T-helper 17 cell (primary cell): ENCODE measurements at places on chromosomes 11 and 22.

DNA sequence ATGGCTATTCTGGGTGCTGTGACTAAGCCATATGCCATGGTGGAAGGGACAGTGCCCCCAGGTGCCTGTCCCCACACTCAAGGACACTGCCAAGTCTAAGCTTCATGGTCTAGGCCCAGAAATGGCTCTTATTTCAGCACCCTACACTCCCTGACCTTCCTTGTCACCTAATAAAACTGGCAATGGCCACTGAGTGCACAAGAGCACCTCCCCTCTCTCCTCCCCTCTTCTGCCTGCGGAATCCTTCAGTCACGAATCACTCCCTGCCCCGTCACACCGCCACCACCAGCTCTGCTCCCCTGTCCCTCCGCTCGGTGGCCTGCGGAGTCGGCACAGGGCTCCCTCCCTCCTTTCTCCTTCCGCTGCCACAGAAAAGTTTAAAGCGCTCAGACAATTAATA lies 19.0 kb upstream of the LMO1 start:
- DNase-seq, result no peak

GRCh38 chr11:73883856-73884255 lies 7.1 kb downstream of the PAAF1 start:
- DNase-seq, result no peak

- no peak for DNase-seq
These were observed 10.4 kb upstream of the CELSR1 start for GRCh38 chr22:46547883-46548244.

GRCh38 chr22:44389181-44389580 lies 76.4 kb upstream of the SHISAL1 start:
- DNase-seq, result no peak

- no peak for DNase-seq
These were observed 12.6 kb upstream of the UBASH3B start for GRCh38 chr11:122642971-122643370.

GRCh38 chr11:86067009-86067850 lies 1.7 kb downstream of the PICALM start:
- no peak for DNase-seq

DNA sequence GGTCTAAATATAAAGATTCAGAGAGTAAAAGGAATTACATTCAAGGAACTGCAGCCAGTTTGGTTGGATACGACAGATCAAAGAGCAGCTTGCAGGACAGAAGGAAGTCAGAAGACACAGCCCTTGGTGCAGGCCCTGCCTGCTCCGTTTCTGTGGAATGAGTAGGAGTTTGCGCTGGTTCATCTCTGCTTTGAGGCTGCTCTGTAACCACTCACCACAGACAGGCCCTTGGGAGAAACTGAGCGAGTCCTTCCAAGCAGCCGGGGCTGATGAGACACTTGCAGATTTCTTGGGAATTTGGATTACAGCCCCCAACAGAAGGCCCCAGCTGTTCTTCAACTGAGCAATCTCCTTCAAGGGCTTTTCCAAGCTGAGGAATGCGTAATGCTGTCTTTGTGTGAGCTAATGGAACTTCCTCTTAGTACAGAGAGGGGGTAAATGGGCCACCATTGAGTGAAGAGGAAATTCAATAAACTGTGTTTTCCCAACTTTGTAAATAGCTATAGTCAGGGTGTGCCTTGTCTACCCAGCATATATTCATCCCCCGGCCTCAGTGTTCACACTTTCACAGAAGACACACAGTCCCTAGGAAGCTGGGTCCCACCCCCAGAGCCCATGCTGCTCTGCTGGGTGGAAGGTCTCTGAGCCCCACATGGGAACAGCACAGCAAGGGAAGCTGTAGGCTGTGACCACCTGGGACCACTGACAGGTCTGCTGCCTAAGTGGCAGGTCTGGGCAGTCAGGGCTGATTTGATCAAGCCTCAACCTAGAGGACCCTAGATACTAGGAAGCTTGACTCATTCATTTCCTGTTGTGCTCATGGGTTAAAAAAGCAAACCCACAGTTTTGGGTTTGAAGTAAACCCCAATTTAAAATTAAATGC lies 16.6 kb downstream of the IL10RA start:
- no peak for DNase-seq

GRCh38 chr11:15453211-15453765 lies 338.6 kb downstream of the INSC start:
- DNase-seq, result no peak

- no peak for DNase-seq
These were observed 14.0 kb downstream of the KIAA0930 start for GRCh38 chr22:45226503-45227186.

- no peak for DNase-seq
These were observed 3.6 kb downstream of the CLTCL1 start for GRCh38 chr22:19287889-19288288.

DNA sequence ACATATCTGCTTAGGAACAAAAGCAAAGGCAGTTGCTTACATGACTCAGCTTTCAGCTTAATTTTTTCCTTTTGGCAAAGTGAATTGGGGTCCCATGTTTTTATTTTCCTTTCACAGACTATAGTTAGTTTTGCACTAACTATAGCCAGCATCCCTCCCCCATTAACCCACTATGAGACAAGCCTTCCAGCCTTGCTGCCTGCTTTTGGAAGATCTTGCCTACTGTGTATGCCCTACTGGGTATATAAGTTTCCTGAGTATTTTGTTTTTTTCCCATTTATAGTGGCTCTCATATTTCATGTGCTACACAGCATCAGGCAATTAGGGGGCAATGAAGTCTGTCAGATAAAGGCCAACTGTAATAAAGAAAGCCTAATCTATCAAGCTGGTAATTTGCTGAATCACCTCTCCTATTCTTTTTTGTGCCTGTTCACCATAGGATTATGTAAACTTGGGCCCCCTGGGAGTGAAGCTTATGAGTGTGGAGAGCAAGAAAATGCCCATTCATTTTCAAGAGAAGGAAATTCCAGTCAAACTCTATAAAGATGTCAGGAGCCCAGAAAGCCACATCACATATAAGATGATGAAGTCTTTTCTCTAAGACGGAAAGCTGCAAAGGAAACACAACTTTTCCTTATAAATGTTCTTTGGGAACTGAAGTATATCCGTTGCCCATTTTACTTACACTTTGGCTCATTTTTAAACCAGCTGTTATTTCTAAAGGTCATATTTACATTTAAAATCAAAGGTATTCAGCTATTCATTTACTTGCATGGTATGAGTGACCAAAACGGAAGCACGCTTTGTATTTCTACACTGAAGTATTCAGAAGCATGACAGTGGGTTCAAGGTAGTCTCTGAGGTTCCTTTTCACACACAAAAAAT lies 64.0 kb downstream of the CCDC83 start:
- DNase-seq, result no peak

DNA sequence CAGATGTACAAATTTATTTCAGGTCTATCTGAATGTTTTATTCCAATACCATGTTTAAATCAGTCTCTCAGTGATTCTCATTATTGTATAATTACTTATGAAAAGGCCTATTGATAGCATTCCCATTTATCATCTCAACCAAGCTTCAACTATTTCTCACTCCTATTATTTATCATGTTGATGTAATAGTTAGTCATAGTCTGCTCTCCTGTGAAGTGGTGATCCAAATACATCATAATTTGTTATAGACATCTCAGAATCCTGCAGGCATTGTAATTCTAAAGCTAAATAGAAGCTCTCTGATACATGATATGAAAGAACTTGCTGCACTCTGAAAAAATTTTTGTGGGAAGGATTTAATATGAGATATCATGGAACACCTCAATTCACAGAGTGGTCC lies 21.8 kb upstream of the OR8G1 start:
- DNase-seq, result no peak

- DNase-seq, result no peak
These were observed 36.5 kb downstream of the SBF2 start for GRCh38 chr11:10257478-10257877.

DNA sequence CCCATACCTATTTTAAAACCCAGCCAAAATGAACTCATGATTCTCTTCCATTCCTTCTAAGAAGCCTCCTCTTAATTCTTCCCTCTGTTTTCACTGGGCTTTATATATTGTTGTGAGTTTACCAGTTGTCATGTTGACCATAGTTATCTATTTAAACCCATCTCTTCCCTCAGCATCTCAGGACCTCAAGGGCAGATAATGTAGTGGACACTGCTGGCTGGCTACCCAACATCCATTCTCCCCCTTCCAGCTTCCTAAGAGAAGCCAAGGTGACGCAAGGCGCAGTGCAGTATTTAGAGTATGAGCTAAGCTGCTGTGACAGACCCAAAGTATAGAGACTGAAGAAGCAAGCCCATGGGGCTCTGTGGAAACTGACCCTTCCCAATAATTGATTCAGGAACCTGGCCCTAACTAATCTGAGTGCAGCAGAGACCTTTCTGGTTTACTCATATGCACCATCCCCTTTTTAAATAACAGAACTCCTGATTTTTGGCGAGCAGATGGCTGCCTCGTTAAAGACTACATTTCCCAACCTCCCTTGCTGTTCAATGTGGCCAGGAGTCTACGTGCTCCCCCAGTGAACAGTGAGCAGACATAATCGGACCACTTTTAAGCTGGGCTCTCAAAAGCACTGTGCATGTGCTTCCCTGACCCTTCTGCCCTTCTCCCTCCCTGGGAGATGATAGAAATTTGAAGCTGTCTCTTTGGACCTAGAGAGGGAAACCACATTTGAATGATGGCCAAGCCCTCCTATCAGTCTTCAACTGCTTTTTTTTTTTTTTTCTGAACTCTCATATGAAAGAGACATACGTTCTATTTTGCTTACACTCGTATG lies 28.1 kb upstream of the CREB3L1 start:
- DNase-seq, result no peak

DNA sequence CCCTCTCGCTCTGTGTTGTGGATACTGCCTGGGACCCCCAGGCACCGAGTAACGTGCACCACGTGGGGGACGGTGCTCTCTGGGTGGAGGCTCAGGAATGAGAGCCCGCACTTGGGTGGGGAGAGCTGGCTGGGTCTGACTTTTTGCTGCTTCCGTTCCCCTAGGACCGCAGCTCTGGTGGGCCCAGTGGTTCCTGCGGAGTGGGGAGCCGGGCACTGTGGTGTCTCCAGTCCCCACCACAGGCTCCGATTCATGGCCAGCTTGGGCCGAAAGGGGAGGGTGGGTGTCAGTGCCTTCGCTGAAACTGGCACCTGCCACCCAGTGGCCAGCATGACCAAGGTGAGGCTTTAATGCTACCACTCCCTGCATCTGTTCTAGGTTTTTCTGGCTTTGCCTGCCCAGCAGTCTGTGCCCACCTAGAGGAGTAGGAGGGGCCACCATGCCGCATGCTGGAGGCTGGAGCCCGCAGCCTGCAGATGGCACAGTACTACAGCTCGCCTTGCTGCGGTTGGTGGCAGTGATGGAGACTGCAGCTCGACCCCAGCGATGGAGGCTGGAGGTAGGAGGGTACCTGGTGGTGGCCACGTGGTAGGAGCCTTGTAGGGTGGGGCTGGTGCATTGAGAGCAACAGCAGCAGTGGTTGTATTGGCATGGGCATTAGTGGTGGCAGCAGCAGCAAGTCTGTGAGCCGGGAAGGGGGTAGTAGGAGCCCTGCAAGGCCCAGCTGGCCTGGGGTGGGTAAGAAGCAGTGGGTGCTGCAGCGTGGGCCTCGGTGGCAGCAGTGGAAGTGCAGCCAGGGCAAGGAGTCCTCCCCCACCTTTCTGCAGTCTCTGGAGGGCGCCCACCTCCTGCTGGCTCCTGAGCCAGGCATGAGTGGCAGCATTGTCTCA lies 118.8 kb upstream of the VPREB1 start:
- no peak for DNase-seq

DNA sequence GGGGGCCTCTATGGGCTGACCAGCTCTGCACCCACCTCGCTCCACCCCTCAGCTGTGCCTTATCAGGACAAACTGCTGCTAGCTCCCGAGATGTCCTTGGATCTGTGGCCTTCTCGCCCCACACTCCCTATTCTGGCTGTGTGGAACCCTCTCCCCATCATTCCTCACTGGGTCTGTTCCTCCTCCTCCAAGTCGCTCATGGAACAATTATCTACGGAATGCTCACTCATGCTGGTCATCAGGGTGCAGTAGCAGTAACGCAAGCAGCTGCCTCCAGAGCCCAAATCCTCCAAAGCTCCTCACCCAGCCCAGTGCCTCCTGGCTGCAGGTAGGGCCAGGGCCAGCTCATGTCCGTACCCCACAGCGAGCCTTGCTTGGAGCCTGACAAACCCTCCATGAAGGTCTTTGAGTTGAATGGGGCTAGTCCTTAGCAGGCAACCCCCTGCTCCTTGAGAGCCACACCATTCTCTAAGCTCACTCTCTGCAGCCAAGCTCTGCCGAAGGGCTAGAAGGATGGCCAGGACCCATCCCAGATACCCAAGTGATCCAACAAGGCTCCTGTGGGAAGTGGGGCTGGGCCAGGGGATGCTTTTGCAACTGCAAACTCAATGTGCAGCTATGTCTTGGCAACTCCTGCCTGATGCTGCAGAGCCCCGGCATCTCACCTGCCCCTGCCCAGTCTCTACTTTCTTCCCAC lies 977.8 kb downstream of the TBC1D22A start:
- no peak for DNase-seq

- no peak for DNase-seq
These were observed 66.9 kb downstream of the RBFOX2 start for GRCh38 chr22:35961480-35962295.

DNA sequence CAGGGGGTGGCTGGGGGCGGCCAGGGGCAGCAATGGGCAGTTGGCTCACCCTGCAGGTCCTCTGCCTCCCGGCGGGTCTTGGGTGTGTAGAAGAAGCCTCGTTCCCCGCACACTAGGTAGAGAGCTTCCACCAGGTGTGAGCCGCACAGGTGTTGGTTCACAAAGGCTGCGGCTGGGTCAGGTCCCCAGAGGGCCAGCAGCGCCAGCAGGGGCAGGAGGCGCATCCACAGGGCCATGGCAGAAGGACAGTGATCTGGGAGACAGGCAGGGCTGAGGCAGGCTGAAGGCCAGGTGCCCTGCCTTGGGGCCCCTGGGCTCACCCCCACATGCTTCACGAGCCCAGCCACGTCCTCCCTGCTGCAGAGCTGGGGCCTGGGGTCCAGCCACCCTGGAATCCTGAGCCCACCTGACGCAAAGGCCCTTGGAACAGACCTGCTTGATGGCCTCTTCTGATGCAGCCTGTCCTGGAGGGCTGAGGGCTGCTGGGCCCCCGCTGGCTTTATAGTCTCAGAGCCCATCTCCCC lies at the start of gene INS:
INS (minus strand) TSS at position 474 of the 524 bp plus-strand sequence; CDS start at position 236, 238 bp downstream.
- DNase-seq, result no peak

- no peak for DNase-seq
These were observed 11.5 kb downstream of the KRTAP5-5 start for GRCh38 chr11:1641096-1641495.
